Right ventricle myocardium inferior (tissue), 1 donor: ENCODE measurements at places on chromosomes 6 and 20.

GRCh38 chr20:34954904-34955230, 739 bp downstream of the GSS start:
- DNase-seq = no peak

GRCh38 chr20:24033565-24033964, 45.0 kb upstream of the GGTLC1 start:
- no peak for DNase-seq

DNA sequence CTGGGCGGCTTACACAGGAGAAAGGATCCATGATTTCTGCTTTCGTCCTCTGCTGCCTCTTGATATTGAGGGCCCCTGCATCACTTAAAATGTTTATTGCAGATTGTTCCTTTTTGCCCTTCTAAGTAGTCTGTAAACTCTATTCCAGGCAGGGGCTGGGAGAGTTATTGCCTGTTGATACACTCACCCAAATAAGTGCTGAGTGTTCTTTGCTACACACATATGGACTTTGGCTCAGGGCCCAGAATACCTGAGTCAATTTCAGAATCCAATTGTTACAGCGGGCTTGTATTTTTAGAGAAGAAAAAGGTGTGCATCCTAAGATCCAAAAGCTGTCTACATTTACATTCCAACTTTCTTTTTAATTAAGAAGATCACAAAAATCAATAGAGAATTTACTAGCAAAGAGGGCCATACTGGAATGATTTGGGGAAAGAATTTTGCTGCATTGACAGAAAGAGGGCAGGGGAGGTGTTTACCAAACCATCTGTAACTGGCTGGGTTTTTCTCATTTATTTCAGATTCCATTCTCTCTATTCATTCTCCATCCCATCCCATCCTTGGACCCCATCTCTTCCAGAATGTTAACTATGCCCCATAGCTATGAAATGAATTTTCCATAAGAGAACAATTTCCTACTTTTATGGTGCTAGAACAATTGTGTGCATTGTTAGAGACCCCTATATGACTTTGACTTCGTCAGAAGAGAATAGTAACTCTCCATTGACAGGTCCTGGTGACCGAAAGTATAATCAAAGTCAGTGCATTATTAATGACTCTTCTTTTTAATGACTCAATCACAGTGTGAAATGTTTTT, 959.9 kb upstream of the FLRT3 start:
- DNase-seq = no peak

DNA sequence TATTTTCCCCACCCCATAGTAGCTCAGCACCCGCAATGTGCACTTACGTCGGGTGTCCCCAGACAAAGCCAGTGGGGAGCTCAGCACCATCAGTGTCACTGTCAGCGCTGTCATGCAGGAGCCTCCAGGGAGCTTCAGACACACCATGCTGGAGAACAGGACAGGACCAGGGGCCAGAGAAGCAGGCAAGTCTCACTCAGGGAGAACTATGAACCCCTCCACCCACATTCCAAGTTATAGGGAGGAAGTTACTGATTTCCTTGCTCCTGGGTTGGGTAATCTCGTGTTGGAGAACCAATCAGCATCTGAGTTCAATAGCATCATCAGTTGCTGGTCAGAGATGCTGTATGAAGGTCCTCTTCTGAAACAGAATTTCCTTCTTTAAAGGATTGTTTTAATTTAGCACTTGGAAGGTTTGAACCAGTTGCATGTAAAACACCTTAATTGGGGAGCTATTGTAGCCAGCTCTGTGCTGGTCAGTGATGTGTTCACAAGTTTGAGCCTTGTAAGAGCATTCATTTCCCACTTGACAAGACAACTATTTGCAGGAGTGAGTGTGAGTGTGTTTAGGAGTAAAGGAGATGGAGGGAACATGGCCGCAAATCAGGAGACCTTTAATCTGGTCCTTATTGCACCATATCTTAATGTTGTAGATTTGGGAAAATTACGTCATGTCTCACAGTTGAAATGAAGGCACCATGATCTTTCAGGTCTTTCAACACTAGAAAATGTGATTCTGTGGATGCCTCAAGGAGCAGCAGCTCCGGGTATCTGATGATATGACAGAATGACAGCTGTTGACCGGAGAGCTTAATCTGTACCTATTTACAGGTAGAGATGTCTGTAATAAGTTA, at the start of gene HLA-DRB1:
HLA-DRB1 (minus strand) TSS at position 253 of the 854 bp plus-strand sequence; CDS start at position 147, 106 bp downstream.
- DNase-seq = no peak

- DNase-seq = no peak
Observed at GRCh38 chr6:104123227-104123626, 736.5 kb downstream of the HACE1 start.

DNA sequence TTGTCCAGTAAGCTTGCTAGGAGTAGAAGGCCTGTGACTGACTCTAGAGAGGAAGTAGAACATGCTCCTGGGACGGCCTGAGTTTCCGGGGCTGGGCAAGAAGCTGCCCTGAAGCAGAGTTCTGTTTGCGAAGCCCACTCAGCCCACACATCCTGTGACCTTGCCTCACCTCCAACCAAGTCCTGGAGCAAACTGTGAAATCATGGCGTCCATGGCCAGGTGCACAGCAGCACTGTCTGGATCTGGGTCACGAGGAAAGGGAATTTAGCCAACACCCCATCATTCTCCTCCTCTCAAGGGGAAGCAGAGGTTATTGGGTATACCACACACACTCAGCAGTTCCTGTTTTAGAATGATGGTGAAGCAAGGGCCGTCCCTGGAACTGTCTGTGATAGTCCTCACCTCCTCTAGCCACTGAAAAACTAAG, 87.5 kb downstream of the CRYBG1 start:
- peak; percentile 69 for DNase-seq

GRCh38 chr6:144265390-144265789, 19.7 kb upstream of the UTRN start:
- DNase-seq = no peak

DNA sequence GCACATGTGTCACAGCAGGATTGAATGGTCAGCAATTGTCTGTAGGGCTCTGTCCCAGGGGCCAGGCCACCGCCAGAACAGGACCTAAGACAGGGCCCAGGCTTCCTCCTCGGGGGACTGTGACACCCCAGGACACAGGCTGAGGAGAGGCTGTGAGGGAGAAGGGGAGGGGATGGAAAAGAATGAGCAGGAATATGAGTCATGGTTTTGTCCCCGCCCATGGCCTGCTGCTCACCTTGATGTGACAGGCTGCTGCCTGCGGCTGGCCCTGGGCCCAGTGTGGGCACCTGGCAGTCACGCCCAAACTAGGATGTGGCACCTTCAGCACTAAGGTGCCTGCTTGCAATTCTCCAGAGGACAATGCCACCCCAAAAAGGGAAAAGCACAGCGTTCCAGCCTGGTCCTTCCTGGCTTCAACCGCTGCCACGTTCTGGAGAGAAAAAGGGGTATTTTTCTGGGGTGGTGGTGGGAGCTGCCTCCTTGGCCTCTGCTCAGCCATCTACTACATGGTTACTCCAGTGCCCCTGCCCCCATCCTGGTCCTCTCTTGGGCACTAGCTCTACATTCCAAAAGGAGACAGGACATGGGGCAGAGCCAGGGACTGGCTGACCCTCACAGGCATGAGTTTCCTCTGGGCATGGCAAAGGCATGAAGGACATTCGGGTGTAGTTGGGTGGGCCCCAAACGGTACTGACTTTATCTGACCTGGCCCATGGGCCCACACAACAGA, 93.4 kb downstream of the SLC22A23 start:
- no peak for DNase-seq

GRCh38 chr20:8952721-8953120, 116.2 kb upstream of the PLCB4 start:
- no peak for DNase-seq

- DNase-seq = no peak
Observed at GRCh38 chr6:32393665-32394420, 13.1 kb downstream of the BTNL2 start.

GRCh38 chr6:143264379-143264778, 186.1 kb downstream of the ADAT2 start:
- DNase-seq = no peak

DNA sequence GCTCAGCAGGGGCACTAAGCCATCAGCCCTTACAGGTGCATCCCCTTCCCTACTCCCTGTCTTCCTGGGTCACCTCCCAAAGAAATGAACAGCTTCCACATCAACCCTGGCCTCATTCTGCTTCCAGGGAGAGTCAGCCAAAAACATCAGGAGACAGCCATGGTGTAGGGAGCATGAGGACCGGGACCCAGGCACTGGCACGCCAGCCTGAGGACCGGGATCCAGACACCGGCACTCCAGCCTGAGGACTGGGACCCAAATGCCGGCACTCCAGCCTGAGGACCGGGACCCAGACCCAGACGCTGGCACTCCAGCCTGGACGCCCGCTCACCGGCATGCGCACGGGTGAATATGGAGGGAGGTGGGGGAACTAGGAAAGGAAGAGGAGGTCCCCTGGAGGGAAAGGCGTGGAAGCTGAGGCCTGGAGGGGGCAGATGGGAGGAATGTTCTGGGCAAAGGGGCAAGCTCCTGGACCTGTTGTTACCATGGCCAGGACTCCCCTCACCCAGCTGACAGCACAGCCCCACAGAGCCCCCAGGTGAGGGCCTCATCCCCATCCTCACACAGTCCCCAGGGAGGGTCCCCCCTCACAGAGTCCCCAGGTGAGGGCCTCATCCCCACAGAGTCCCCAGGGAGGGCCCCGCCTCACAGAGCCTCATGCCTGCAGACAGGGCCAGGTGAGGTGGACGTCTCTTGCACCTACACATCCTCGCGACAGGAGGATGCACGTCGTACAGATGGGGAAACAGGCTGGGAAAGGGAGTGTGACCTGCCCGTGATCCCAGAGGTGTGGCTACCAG, 26.0 kb upstream of the MRGBP start:
- peak; percentile 20 for DNase-seq
